ENCODE measurements at places on chromosomes 1 and 21.

DNA sequence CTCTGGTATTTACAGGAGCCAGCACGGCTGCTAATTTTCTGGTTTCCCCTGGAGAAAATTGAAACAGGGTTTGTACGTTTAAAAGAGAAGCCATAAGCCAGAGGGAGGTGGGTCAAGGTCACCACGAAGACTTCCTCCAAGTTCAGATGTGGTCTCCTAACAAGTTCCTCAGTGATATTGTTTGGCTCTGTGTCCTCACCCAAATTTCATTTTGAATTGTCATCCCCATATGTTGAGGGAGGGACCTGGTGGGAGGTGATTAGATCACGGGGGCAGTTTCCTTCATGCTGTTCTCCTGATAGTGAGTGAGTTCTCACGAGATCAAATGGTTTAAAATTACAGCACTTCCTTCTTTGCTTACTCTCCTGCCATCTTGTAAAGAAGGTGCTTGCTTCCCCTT, 295.4 kb upstream of the DAB1 start:
- DNase-seq, result no peak

DNA sequence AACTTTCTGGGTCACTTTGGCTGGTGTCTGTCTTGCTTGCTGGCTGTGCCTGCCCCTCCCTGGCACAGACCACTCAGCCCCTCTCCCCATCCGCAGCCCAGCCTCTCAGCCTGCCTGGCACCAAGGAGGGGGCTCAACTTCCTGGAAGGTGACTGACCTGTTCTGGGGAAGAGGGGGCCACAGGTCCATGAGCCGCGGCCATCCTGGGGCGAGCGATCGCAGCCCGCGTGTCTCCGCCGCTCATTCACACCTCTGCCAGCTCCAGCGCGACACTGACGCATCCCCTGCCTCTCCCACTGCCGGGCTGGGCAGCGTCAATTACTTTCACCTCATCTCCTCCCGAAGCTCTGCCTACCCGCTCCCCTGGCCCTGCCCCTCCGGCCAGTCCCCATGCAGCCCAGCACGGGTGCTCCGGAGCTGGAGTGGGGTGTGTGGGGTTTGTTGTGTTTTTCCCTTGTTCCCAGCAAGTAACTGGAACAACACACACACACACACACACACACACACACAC, 14.3 kb downstream of the SLC6A9 start:
- DNase-seq, result no peak

DNA sequence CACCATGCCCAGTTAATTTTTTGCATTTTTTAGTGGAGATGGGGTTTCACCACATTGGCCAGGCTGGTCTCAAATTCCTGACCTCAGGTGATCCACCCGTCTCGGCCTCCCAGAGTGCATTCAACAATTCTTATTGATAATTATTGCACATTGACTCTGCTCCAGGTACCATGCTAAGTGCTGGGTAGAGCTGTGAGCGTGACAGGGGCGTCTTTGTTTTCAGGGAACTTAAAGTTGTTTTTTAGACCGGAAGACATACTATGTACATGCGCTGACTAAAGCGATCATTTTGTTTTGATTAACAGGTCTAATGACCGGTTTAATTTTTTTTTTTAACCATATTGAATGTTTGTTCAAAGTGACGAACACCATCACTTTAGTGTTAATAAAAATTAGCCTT, 4.0 kb downstream of the CD247 start:
- no peak for DNase-seq

- DNase-seq, result no peak
Measured at GRCh38 chr1:72063364-72064044, 218.8 kb downstream of the NEGR1 start.

Measured in activated T-helper 1 cell treated with anti-CD3 and anti-CD28 coated beads, Interleukin-2, amount 50 U/mL, for 16 hours (primary cell).